ENCODE measurements at places on chromosomes 3 and 15.

GRCh38 chr15:34318277-34319079 lies 19.1 kb downstream of the SLC12A6 start:
- DNase-seq, result no peak

DNA sequence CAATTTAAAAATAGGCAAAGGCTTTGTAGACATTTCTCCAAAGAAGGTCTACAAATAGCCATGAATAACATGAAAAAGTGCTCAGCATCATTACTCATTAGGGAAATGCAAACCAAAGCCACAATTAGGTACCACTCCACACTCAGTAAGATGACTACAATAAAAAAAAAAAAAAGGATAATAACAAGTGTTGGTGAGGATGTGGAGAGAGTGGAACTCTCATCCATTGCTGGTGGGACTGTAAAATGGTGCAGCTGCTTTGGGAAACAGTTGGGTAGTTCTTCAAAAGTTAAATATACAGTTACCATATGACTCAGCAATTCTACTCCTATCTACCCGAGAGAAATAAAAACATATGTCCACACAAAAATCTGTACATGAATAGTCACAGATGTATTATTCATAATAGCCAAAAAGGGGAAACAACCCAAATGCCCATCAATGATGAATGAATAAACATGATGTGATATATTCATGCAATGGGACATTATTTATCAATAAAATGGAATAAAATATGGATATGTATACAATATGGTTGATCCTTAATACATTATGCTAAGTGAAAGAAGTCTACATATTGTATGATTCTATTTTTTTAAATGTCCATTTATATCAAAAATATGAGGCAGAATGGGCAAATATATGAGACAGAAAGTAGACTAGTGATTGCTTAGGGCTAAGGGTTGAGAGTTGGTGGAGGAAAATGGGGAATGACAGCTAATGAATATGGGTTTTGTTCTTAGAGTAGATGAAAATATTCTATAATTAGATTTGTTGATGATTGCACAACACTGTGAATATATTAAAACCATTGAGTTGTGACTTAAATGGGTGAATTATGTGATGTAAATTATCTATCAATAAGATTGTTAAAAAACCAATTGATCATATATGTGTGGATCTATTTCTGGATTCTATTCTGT lies 66.1 kb upstream of the SMAD3 start:
- DNase-seq, result no peak

- no peak for DNase-seq
Measured at GRCh38 chr3:179956416-179956830, 80.3 kb downstream of the PEX5L start.

- no peak for DNase-seq
Measured at GRCh38 chr3:12870942-12871341, 29.6 kb upstream of the RPL32 start.

GRCh38 chr3:11254876-11255275 lies 17.3 kb upstream of the ATG7 start:
- DNase-seq, result no peak

GRCh38 chr15:99819981-99820718 lies 86.9 kb upstream of the LYSMD4 start:
- no peak for DNase-seq

- DNase-seq, result no peak
Measured at GRCh38 chr15:43128980-43129335, 4.4 kb upstream of the TMEM62 start.

GRCh38 chr15:37528432-37528831 lies 406.0 kb upstream of the TMCO5A start:
- no peak for DNase-seq

DNA sequence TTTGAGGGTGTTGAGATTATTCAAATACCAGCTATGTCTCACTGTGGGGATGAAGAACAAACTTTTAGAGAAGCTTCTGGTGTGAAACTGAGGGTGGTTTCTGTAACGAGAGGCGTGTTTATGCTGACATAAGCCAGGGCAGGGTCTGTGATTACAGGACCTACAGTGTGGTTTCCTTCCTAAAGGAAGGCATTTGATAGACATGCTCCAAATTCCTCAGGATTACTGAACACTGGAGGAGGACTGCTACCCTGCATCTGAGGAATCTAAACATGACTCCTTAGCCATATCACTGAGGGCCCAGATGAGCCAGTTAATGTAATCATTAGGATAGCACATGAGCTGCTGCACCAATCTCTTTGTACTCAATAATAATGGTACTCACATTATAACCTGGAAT lies 328.4 kb upstream of the UMPS start:
- no peak for DNase-seq

DNA sequence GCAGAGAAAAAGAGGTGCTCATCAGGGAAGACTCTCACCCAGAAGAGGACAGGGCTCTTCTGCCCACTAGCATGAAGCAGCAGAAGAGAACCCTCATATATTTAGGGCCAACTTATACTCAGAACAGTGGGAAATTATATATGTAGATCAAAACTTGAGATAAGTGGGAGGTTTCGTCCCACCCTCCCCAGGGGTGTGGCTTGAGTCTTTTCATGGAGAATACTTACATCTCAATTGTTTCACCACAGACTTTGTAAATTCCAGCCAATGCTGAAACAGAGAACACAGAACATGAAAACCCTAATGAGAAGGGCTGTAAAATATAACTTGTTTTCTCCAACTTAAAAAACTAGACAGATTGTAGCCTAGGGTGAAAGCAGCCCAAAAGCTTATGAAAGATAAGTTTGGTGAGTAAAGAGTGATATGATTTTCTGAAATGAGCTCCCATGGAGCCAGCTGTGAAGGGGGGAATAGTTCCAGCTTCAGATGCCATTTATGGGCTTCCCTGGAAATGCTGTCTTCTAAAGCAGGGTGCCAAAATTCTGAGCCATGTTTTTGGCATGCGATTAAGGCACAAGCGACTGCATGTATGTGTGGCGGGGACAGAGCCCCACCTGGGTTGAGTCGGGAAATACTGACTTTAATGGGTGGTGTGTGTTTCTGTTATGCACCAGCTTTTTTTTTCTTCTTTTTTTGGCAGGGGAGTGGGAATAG lies 92.9 kb downstream of the WDR76 start:
- no peak for DNase-seq

GRCh38 chr3:186532598-186533072 lies 11.5 kb downstream of the CRYGS start:
- DNase-seq, result no peak

DNA sequence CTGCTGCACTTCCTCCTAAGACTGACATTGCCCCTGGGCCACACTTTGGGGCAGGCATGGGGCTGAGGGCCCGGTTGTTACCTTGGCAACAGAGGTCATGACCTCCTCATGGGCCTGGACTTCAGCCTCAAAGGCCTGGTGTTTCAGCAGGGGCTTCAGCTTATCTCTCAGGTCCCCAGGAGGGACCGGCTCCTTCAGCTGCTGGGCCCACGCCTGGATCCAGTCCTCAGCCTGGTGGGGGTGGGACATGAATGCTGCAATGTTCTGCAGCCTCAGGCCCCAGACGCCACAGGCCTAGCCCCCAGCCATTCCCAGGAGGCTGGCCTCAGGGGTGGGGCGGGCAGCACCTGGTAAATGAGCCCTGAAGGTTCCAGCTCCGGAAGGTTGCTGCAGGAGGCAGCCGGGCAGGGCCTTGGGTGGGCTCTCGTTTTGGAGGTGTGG lies 27.6 kb downstream of the SPTBN5 start:
- DNase-seq, result no peak

- DNase-seq, result no peak
Measured at GRCh38 chr15:67777071-67777470, 48.2 kb upstream of the SKOR1 start.

DNA sequence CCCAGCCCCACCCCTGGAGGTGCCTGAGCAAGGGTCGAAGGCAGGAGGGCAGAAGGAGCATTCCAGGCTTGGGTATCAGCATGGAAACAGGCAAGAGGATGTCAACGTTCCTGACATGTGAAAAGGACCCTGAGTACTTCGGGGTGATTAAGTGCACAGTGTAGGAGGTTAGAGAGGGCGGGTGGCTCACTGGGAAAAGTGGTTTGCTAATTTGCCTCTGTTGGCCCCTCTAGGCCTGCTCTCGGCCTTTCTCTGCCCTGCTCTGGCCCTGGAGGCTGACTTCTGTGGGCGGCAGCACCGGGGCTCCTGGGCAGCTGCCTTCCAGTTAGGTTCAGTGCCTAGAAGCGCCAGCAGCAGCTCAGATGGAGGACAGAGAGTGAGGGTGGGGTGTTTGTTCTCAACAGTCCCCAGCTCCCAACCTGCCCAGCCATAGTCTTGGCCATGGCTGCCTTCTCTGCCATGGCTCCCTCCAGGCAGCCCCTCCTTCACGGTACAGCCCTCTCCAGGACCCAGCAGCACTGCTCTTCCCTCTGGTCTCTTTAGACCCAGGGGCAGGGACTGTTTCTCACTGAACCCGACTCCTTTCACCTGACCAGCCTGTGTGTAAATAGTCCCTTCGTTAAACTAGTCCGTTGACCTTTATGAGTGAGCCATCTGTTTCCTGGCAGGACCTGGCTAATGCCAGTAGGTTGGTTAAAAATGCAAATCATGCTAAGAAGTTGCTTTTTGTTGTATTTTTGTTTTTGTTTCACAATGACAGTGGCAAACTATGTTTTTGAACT lies 107.1 kb upstream of the TPM1 start:
- no peak for DNase-seq

DNA sequence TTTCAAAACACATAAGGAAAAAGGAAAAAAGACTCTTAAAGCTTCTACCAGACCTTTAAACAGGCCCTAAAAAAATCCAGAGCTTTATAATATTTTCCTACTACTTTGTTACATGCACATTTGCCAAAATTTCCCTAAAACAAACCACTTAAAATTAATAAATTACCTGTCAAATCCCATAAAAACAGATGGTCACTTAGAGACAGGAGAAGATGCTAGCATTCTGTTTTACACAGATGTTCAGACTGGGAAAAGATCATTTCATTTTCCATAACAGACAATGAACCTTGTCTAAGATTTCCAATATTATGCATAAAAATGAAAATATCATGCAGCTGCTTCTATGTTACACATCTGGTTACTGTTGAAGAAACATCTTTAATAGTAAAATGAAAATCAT lies 66.6 kb downstream of the SUCLG2 start:
- DNase-seq, result no peak

GRCh38 chr3:186915806-186916796 lies 14.2 kb upstream of the ST6GAL1 start:
- no peak for DNase-seq

GRCh38 chr3:11570251-11570650 lies 73.5 kb downstream of the VGLL4 start:
- DNase-seq, result no peak

GRCh38 chr3:12228461-12228860 lies 60.4 kb upstream of the PPARG start:
- no peak for DNase-seq

DNA sequence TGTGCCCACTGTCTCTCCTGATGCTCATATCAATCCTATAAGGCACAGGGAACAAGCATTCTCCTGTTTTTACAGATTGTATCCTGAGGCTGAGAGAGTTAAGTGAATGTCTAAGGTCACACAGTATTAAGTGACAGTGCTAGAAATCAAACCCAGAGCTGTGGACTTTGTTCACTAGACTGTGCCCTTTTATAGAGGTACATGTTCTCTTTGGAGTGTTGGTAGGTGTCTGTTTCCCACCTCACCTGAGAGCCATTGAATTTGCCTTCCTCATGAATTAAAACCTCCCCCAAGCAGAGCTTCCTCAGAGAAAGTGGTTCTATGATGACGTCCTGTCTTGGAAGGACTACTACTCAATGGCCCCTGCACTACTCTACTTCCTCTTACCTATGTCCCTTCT lies 12.4 kb downstream of the ADIPOQ start:
- no peak for DNase-seq

DNA sequence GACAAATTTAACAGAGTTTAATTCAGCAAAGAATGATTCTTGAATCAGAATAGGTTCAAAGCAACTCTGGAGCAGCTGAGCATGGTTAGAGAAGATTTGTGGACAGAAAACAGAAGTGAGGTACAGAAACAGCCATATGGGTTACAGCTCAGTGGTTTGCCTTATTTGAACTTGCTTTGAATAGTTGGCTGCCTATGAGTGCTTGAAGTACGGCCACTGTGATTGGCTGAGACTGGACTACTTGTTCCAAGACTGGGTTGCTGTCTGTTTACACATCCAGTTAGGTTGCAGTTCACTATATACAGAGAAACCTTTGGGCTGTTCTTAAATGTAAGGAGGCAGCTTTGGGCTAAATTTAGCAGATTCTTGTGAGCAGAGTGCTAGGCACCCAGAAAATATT lies 79.4 kb upstream of the CADPS start:
- no peak for DNase-seq

- no peak for DNase-seq
Measured at GRCh38 chr3:184982076-184982475, 170.1 kb downstream of the VPS8 start.

DNA sequence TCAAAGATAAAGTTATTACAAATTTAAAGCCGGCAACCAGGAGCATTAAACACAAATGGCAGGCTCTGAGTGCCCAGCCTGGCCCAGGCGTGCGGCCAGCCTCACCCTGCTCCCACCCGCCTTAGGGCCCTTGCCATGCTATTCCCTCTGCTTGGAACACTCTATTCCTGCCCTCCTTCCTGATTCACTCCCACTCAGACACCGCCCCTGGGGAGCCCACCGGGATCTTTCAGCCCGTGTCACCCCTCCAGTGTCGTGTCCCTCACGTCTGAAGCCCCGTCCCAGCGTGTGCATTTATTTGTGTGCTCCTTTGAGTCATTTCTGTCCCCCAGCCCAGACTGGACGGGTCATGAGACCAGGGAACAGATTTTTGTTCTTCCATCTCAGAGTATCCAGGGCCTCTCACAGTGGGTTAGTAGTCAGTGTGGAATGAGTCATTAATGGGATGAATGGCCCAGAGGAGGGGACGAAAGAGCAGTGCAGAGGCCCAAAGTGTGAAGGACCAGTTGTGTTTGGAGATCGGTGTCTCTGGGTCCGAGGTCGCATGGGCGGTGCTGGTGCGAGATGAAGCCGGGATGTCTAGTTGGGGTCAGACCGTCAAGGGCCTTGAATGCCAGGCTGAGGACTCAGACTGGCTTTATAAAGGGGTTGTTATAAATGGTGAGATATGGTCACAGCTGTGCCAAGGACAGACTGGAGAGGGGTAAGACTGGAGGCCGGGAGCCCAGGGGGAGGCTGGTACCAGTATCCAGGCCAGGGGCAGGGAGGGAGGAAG lies 58.9 kb upstream of the SLC6A6 start:
- DNase-seq, result no peak

- DNase-seq, result no peak
Measured at GRCh38 chr15:80343554-80343992, 60.6 kb upstream of the ARNT2 start.

DNA sequence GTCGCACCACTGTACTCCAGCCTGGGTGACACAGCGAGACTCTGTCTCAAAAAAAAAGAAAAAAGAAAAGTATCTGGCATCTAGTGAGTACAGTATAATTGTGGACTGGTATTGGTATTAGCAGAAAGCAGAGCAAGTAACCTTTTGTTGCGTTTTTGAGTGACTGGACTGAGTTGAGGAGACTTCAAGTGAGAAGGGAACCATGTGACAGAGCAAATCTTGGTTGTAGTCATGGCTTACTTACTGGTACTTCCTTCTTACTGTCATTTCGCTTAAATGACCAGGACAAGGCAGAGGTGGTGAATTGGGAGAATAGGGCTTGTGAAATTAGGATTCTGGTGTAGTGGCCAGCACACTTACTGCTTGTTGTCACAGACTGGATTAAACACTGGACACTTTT lies 20.6 kb downstream of the RTF1 start:
- no peak for DNase-seq
